ENCODE measurements at places on chromosomes 4 and X. TPM values are rescaled to one million over a fixed set of nuclear protein-coding genes. Genes with fewer than 3 reads are reported as not detected.
A peak's percentile ranks its signal among the peaks of the same experiment; 100 is the strongest.

GRCh38 chr4:63036159-63036866 lies 1372.9 kb downstream of the TECRL start:
- DNase-seq: no peak

GRCh38 chrX:123108513-123109427 lies 75.3 kb upstream of the GRIA3 start:
- DNase-seq: no peak

- no peak for DNase-seq
Observed at GRCh38 chr4:45869184-45869583, 254.7 kb downstream of the GABRG1 start.

Gene MAGED4B
- 9.6 TPM for polyA plus RNA-seq

- DNase-seq: no peak
Observed at GRCh38 chr4:187380181-187380581, 615.4 kb upstream of the ZFP42 start.

Gene PDCL2
- polyA plus RNA-seq: not detected

DNA sequence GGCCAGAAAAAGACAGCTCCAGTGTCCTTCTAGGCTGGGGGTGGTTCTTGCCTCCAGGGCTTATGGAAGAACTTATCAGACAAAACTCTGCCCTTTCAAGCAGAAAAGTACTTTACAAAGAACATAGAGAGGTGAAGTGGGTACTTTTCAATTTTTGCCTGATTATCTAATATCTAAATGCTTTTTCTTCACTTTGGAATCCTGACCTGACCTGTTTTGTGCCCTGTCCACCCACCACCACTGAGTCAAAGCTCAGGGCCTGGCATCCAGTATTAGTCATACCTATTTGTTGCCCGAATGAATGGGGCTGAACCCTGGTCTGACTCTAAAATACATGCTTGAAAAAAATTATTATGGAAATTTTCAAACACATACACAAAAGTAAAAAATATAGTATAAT lies 37.2 kb downstream of the RTL9 start:
- DNase-seq: no peak

GRCh38 chr4:98332017-98332416 lies 70.8 kb downstream of the RAP1GDS1 start:
- DNase-seq: no peak

Gene POLN
- 1.5 TPM for polyA plus RNA-seq

- DNase-seq: no peak
Observed at GRCh38 chrX:9557521-9557920, 92.7 kb downstream of the TBL1X start.

Gene CSN1S1
- not detected for polyA plus RNA-seq

GRCh38 chrX:17590892-17591740 lies 146.2 kb upstream of the SCML1 start:
- DNase-seq: no peak

- DNase-seq: peak; percentile 56
Observed at GRCh38 chrX:21856504-21856903, 717 bp downstream of the YY2 start.

DNA sequence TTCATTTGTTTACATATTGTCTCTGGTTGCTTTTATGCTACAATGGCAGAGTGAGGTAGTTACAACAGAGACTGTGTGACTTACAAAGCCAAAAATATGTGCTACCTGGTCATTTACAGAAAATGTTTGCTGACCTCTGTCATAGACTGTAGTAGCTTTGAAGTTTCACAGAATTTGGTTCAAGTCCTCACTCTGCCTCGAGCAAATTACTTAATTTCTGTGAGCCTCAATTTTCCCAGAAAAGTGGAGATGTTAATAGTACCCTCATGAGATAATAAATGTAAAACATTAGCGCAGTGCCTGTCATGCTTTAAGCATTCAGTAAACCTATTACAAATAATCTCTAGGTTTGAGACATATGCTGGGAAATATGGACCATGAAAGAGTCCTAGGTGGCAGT lies 18.4 kb upstream of the NRK start:
- no peak for DNase-seq

DNA sequence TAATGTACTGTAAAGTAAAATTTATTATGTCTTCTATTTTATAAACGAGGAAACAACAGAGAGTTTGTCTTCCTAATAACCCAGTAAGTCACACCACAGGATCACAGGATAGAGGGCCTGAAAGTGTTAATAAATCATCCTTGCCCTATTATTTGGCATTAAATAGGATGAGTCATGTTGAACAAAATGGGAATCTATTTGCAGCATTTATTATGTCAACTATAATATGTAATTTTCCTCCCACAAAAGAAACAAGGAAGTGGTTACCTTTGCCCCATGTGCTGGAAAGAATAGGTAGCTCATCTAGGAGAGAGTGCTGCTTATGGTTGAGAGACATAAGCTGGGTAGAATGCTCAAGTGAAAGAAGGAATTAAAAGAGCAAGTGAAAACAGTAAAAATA lies 237.6 kb upstream of the NDST3 start:
- DNase-seq: no peak

GRCh38 chr4:151324752-151325110 lies 674 bp downstream of the SH3D19 start:
- DNase-seq: no peak

DNA sequence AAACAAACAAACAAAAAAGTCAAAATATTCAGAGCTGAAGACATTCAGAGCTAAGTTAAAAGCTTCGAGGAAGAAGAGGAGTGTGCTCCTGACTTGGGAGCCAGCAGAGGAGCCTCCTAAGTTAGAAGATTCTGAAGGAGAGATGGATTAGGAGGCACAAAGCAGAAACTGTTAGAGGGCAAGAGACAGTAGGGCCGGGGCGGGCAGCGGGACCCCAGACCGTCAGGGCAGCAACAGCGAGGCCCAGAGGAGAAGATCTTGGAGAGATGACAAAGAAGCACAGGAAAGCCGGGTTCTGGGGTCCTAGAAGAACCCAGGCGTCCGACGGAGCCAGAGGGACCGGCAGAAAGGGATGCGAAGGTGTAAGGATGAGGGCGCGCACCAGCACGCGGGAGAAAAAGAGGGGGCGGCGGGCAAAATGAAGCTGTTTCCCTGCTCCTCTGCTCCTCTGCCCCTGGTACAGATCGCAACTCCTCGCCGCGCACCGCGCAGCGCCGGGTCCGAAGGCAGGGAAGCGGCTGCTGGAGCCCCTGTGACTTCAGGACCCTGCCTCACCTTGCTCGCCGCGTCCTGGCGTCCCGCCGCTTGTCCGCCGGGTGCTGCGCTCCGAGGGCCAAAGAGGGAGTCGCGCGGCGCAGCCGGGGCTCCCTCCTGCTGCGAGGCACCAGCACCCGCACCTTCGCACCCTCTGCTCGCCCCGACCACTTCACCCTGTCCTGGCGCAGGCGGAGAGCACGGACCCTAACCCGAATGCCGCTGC lies 477 bp downstream of the KLHL13 start:
- peak; percentile 77 for DNase-seq

- peak; percentile 62 for DNase-seq
Observed at GRCh38 chrX:86148594-86148993, 343 bp downstream of the DACH2 start.

DNA sequence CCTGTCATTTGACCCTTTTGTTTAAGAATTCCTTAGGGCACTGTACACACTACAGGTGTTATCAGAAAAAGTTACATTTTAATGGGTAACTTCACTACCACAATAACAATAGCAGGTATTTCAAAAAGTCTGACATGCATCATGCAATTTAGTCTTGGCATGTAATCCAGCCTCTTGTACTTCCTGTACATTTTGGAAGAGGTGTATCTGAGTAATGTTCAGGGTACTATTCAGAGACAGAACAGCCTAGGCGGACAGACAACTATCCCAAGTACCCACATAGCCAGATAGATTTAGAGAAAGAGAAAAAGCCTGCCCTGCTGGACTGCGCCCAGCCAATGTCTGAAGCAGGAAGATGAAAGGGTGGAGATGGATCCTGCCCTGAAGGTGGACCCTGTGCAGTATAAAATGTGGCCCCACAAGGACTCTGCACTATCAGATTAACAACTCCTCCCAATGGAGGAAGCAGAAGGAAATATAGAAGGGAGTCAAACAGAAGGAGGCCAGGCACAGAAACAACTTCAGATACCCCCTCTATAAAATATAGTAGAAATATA lies 8.5 kb downstream of the UGT2B7 start:
- no peak for DNase-seq

Gene CPZ
- 0.96 TPM for polyA plus RNA-seq

DNA sequence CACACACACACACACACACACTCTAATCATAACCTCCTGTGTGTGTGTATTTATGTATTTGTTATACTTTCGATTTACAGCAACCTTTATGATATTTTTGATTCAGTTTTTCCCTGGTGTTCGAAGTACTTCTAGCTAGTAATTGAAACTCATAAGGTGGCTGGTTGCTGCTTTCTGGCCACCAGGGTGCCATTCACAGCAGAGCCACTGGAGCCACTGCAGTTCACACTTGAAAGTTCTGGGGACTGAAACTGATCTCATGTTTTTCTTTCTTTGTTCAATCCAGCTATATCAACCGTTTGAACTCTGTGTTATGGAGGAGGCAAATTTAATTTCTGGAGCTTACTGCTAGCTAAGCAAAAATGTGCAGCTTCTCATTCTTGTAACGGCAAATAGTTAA lies 419.4 kb downstream of the ADGRL3 start:
- no peak for DNase-seq

DNA sequence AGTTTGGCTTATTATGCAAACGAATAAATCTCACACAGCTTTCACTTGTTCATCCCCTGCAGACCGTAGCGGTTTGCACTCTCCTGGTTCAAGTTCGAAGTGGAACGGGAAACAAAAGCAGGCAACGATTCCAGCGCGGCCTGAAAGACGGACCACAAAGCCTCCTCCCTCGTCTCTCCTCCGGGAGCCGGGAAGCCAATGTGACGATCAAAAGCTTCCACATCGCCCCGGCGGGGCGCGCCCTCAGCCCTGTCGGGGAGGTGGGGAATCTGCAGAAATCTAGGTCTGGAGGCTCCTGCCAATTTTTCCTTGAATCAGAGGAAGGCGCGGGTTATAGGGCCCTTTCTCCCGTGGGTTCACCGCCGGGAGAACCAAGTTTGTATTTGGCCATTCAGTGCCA lies 16.9 kb upstream of the ZIC3 start:
- DNase-seq: no peak

Gene PCDH19
- 0.02 TPM for polyA plus RNA-seq

GRCh38 chr4:71429106-71429505 lies 90.3 kb downstream of the SLC4A4 start:
- DNase-seq: no peak

Gene APEX2
- 9.3 TPM for polyA plus RNA-seq

DNA sequence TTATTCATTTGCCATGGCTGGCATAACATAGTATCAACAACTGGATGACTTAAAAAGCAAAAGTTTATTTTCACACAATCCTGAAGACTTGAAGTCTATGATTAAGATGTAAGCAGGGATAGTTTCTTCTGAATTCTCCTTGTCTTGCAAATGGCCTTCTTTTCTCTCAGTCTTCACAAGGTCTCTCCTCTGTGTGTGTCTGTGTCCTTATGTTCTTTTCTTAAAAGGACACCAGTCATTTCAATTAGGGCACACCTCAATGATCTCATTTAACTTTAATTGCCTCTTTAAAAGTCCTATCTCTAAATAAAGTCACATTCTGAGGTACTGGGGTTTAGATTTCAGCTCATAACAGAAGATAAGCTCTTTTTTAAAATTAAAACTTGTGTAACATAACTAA lies 399.7 kb downstream of the PABPC4L start:
- DNase-seq: no peak

DNA sequence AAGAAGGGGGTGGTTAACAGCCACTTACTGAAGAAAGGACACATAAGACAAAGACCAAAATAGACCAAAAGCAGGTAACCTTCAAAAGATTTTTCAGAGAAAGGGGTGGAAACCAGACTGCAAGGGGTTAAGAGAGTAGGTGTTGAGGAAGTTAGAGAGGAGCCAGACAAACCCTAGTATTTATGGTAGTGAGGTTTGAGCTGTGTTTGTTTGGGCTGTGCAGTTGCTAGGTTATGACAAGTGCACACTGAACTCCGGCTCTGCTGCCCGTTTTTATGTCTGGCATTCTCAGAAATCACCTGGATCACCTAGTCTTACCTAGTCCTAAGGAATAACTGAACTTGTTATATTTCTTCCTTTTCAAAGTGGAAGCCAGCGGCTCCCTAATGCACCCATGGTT lies 22.9 kb upstream of the G3BP2 start:
- DNase-seq: no peak

Gene GLRA2
- polyA plus RNA-seq: not detected
